COR-L47 (cell line): ENCODE measurements at places on chromosomes 5 and 9.

- DNase-seq: no peak
Measured at GRCh38 chr5:39671561-39671961, 246.8 kb upstream of the DAB2 start.

DNA sequence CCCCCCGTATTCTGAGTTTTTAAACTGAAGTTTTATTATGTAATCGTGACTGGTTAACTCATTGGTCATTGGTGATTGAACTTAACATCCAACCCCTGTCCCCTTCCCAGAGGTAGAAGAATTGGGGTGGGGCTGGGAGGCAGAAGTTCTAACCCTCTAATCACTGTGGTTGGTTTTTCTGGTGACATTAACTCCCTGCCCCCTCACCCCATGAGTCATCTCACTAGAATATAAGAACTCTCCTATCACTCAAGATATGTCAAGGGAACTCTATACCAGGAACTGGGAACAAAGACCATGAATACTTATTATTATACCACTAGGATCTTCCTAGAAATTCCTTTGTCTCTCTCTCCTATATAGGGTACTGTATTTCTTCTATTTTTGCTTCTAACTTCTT, 52.3 kb upstream of the CAVIN4 start:
- no peak for DNase-seq

- DNase-seq: no peak
Measured at GRCh38 chr9:131080589-131080988, 15.7 kb upstream of the AIF1L start.

- DNase-seq: no peak
Measured at GRCh38 chr5:67896311-67896929, 319.1 kb upstream of the PIK3R1 start.

- DNase-seq: no peak
Measured at GRCh38 chr5:176774216-176775171, 35.9 kb upstream of the UNC5A start.

DNA sequence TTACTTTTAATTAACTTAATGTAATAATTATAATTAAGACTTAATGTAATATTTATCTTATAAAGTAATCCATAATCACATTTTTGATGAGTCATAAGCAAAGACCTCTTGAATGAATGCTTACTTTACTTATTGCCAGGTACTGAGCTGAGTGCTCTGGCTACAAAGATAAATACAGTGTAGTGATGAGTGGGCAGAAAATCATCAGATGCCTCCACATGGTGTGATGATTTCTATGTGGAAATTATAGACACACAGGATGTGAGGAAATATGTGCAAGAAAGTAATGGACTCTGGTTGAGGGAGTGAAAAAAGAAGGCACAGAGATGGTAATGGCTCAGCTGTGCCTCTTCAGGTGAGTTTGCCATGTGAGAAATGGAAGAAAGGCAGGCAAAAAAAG, 422.6 kb upstream of the CD180 start:
- DNase-seq: no peak

DNA sequence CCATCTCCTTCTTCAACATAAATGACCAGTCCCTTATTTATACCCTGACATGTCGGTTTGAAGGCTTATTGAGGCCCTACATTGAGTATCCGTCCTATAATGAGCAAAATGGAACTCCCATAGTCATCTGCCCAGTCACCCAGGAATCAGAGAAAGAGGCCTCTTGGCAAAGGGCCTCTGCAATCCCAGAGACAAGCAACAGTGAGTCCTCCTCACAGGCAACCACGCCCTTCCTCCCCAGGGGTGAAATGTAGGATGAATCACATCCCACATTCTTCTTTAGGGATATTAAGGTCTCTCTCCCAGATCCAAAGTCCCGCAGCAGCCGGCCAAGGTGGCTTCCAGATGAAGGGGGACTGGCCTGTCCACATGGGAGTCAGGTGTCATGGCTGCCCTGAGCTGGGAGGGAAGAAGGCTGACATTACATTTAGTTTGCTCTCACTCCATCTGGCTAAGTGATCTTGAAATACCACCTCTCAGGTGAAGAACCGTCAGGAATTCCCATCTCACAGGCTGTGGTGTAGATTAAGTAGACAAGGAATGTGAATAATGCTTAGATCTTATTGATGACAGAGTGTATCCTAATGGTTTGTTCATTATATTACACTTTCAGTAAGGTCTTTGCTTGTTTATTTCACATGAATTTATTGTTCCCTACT, 38.2 kb upstream of the BTNL3 start:
- DNase-seq: no peak

GRCh38 chr9:84296146-84296843, 44.3 kb downstream of the SLC28A3 start:
- DNase-seq: no peak

GRCh38 chr5:174314261-174314660, 268.8 kb downstream of the NSG2 start:
- DNase-seq: no peak

- DNase-seq: no peak
Measured at GRCh38 chr9:74876382-74876949, 11.3 kb downstream of the TRPM6 start.
